ENCODE measurements at places on chromosomes 13 and 19.

GRCh38 chr13:44111701-44112100, 232.0 kb downstream of the LACC1 start:
- DNase-seq: no peak

DNA sequence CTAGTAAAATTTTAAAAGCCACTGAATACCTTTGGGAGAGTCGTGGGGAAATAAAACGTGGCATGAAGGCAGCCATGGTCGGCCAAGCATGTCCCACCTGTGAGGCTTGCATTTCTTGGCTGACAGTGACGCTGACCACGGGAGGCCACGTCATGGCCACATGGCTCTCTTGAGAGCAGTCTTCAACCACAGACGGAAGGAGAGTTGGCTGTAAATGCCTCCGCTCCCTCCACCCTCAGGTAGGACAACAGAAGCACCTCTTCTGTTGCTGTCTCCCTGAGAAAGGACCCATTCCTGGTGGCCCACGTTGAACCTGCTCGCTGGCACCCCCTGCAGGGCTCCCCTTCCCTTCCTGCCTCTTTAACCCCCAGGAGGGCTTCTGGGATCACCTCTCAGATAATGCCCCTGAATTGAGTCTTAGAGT, 10.6 kb upstream of the LRRC25 start:
- no peak for DNase-seq

GRCh38 chr19:47280183-47280797, 5.6 kb downstream of the INAFM1 start:
- DNase-seq: no peak

DNA sequence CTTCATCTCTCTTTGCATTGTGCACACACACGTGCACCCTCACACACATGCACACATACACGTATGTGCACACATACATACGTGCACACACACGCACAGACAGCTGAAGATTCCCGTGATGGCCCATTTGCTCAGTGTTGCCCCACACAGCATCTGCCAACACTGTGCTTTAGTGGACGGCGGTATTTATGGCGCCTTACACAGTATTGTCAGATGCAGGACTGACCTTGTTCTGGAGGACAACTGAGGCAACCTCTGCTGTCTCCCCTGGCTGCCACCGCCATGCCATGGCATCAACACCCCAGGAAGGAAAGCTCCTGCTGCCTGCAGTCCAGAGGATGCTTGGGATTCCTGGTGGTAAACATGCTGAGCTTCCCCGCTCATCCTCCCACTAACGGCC, 316.4 kb downstream of the TEX29 start:
- DNase-seq: no peak

DNA sequence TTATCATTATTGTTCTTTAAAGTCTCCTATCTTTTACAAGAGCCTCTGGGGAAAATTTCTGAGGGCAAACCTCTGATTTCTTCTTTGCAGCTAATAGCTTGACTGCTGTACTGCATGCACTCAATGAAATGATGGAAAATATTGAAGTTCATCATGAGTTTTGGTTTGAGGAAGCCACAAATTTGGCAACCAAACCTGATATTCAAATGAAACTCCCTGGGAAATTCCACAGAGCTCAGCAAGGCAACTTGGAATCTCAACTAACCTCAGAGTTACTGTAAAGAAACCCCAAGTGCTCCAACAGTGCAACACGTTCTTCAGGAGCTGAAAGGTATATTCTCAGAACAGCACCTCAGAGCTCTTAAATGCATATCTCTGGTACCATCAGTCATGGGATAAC, 14.2 kb upstream of the RNF6 start:
- no peak for DNase-seq

DNA sequence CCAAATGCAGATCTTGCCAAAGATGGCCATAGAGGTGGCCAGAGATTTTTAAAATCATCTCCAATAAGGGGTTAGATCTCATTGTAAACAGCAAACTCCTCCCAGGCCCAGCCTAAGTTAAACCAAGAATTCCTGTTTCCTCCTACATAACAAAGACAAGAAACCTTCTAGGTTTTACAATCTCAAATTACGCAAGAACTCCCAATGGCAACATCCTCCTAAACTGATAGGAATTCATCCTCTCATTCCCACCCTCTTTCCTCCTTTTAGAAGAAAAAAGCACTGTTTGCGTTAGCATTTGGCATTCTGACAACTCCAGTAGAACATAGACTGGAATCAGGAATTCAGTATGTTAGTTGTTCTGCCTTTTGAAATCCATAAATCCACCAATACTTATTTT, 14.6 kb downstream of the PROSER1 start:
- DNase-seq: no peak

GRCh38 chr19:4977299-4978174, 8.6 kb downstream of the KDM4B start:
- DNase-seq: no peak

- peak; percentile 65 for DNase-seq
These were observed 109.5 kb downstream of the DNAJC15 start for GRCh38 chr13:43132911-43133310.

DNA sequence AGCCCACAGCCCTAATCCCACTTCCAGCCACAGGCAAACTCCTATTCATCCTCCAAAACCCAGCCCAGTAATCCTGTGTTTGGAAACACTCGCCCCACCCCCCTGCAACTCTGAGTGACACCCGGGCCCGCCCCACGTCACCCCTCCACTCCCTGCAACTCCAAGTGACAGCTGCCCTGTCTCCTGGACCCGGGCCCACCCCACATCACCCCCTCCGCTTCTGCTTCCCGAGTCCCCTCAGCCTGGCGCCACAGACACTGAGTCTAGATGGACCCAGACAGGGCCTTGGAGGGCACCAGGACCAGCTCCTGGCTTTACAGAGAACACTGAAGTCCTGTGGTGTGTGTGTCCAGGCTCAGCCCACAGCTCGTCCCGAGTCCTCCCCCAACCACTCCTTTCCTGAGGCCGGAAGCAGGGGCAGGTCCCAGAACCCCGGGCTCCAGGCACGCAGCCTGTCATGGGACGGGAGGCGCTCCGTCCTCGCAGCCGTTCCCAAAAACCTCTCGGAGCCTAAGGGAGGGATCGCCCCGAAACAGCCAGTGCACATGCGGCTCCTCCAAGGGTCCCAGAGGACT, 7.7 kb downstream of the REXO1 start:
- no peak for DNase-seq

GRCh38 chr13:112729408-112729807, 39.6 kb downstream of the ATP11A start:
- no peak for DNase-seq

Measured in NCI-H1092 (cell line).